Renal pelvis (tissue), 12 donors: ENCODE measurements at places on chromosomes 12 and 14.

DNA sequence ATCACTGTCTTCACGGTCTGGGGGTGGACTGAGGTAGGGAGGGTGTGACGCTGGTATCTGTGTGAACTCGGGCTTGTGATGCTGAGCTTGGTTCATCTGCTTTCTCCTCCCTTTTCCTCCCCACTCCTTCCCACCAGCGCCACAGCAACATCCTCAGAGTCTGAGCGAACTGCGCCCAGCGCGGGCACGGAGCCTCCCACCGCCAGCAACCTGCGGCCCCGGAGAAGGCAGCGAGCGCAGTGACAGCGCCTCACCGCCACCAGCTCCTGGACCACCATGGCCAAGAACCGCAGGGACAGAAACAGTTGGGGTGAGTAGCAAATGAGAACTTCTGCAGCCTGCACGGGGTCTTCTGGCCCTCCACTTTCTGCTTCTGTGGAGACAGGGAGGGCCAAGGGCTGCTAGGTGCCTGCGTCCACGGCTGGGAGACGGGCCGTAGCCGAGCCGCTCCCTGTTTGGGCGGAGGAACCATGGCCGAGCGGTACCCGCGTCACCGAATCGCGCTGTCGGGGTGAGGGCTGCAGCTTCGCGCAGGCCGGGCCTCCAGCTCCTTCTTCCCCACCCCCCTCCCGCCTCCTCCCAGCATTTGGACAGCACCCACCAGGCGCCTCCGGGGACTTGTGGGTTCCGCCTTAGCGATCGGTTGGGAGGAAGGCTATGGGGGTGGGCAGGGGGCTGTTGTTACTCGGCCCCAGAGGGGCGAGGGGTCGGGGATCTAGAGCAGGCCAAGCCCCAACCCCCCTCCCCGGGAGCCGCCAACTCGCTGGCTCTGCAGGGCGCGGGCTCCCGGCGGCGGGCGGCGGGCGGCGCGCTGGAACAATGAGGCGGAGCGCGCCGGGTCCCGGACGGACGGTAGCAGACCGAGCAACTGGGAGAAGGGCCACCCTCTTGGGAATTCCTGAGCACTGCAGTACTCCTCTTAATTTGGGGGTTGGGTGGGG, at the start of gene ATL1:
TSS of gene ATL1 (plus strand) at position 156 of the 941 bp plus-strand sequence. CDS start at position 277, 121 bp downstream.
- peak; percentile 78 for DNase-seq

DNA sequence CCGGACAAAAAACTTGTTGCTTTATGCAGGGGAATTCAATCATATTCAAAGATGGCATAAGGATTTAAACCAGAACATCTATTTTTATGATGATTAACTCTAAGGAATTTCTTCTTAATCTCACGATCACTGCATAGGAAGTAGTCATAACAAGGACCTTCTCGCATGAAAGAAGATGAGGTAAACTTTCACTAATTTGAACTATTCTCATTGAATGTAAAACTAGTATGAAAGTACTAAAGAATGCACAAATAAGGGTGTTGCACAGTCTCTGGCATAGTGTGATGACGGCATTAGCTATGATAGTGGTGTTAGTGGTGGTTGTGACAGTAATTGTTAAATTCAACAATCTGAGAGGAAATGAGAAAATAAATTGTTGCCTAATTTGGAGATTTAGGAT, 280.0 kb downstream of the SLC6A15 start:
- DNase-seq, result no peak

DNA sequence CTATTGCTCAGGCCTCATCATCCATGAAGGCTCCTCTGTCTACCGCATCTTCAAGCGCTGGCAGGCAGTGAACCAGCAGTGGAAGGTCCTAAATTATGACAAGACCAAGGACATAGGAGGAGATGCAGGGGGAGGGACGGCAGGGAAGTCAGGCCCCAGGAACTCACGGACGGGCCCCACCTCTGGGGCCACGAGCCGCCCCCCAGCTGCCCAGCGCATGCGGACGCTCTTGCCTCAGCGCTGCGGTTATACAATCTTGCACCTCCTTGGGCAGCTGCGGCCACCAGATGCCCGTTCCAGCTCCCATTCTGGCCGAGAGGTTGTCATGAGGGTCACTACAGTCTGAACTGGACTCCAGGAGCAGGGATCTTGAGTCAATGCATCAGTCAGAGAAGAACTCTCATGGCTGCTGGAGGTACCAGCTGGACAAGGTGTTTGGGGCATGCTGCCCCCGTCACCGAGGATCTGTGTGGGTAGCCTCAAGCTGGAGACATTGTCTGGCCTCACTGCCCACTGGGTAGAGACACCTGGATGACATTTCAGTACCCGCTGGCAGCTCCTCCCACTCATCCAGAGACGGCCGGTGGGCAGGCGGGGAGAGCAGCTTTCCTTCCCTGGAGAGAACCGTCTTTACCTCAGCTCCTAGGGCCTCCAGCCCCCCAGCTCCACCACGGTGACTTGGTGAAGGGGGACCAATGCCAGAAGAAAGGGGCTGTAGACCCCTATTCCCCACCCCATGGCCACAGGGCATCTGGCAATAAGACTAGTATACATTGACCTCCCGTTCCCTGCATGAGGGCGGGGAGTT, 3.9 kb downstream of the MARCHF9 start:
- DNase-seq, result no peak

DNA sequence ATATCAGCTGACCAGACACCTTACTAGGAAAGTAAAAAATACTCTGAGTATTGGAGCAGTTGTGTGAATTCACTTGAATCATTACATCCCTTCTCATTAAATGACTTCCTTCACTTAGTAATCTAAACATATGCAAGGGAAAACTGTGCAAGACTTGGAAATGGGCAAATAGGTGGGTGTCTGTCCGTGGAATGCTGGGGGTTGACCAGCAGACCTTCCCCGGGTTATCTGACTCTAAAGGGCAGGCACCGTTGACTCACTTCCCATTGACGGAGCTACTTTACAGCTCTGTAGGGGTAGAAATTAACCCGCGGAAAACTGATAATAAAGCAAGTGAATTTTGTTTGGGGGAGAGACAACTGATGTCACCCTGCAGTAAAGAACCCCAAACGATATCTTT, 199.3 kb downstream of the TTC7B start:
- no peak for DNase-seq

DNA sequence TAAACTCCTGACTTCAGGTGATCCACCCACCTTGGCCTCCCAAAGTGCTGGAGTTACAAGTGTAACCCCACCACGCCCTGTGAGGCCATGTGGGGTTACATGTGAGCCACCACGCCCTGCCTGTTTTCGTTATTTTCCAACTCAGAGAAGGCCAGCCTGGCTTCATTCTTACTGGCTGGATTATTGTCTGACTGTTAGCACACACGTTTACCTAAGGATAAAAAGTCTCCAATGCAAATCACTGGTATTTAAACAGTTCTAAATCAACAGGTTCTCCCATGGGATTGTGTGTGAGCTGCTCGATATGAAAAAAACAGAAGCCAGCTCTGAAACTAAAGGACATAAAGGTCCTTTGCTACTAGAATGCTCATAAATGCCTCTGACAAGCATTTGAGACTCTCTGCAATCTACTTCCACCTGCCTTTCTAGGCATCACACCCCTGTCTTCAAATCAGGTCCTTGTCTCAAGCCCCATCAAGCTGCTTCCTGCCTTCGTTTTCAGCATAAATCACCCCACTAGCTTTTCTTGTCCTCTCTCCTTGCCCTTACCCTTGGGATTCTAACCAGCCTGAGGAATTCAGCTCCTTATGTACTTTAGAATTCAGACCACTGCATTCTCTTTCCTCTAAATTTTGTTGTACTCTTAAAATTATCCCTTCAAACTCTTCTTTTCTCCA, 265.0 kb downstream of the DUSP6 start:
- no peak for DNase-seq

DNA sequence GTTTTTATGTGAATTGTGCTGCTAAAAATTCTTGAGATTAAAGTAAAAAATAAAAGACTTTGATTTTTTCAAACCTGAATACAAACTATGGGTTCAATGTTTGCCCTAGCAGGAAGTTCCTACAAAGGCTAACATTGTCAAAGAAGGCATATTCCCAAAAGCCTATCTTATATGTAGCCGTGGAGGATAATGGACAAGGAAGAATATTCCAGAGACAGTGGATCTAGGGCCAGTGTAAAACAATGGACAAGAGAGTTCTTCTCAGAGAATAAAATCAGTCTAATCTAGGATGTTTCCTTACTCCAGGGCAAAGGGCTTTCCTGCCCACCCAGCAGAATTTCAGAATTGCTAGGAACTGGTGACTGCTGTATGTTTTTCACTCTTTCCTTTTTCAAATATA, 359.2 kb upstream of the ATP2B1 start:
- no peak for DNase-seq

GRCh38 chr12:5430641-5431603, 986 bp upstream of the NTF3 start:
- no peak for DNase-seq

DNA sequence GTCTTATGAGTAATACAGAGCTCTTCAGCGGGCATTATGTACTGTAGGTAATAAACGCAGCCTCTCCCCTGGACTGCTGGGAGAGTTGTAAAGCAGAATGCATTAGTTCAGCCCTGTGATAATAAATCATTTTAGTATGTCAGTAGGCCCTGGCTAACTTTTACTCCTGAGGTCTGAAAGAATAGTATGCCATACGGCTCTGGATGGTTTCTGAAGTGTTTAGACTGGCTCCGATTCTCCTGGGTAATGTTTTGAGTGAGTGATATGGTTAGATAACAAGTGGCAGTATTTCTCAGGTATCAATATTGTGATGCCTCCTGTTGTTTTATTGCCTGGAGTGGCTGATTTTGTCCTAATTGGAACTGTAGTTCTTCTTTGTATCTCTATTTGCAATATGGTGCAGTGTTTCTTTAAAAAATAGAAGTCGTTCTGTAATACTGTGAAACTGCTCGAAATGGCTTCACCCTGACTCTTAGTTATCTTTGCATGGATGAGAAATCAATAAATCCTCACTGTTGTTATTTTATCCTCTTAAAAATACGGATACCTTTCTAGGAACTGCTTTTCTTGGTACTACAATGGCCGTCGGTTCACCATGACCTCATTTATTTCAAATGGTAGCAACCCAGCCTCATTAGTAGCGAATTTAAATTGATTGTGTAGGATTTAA, 100.2 kb downstream of the PDZRN4 start:
- no peak for DNase-seq

DNA sequence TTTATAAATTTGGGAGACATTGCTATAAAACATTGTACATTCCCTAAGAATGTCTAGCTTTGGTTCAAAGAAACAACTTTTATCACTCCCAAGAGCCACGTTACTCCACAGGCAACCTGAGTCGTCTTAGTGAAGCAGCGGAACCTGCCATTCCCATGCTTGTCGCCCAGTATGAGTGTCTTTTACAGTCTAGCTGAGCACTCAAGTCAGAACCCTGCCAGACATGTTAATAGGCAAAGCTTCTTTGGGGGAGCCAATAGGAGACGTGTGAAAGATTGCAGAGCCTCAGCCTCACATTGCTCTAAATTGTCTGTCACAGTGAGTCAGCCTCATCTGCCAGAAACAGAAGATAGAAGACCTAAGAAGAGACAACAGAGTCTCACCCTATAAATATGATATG, 541.6 kb upstream of the FLRT2 start:
- no peak for DNase-seq

DNA sequence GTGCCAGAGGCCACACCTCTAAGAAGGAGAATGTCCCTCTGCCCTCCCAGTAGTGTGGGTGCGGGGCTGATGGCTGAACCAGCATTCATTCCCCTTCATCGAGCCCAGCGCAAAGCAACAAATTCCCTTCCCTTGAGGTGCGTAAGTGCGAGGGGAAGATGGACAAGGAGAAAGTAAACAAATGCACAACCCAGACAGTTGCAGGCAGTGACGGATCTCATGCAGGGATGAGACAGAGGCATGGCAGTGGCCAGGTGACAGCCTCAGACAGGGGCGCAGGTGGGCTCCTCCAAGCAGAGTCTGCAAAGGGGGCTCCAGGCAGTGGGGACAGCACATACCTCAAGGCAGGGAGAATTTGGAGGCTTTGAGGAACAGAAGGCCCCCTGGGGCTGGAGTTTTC, 2.3 kb upstream of the MYL2 start:
- DNase-seq, result no peak

DNA sequence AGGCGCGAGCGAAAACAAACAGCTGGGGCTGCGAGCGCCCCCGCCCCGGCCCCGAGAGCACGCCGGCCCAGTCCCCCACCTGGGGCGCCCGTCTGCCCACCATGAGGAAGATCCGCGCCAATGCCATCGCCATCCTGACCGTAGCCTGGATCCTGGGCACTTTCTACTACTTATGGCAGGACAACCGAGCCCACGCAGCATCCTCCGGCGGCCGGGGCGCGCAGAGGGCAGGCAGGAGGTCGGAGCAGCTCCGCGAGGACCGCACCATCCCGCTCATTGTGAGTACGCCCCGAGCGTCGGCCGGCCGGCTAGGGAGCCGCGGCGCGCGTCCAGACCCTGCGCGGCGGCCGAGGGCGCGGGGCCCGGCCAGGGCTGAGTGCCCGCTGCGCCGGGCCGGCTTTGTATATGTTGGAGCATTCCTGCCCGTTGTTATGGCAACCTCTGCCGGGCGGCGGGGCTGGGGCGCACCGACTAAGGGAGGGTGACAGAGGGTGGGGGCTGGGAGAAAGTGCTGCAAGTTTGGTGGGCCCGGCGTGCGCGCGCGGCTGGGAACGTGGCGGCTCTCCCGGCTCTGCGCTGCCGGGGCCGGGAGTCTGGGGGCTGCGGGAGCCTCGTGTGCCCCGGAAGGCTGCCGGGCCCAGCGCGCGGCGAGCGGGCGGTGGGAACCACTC, 367 bp downstream of the GALNT16 start:
- peak; percentile 28 for DNase-seq

DNA sequence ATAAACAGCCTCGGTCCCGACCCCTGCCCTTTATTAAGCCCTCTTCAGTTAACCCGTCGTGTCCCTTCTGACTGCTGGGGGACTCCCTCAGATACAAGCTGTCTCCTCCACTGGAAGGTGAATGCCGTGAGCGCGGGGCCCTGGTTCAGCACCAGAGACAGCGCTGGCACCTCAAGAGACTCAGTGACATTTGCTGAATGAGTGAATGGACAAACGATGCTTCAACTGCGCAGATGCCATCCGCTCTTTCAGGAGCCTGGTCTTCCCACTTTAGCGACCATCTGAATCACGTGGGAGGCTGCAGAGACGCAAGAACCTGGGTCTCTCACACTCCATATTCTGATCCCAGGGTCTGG, 92.6 kb upstream of the SFSWAP start:
- DNase-seq, result peak; percentile 41

GRCh38 chr12:120399531-120399930, 30.6 kb upstream of the MSI1 start:
- no peak for DNase-seq

GRCh38 chr14:74620497-74620921, 8.5 kb upstream of the LTBP2 start:
- no peak for DNase-seq
